ENCODE measurements at places on chromosomes 7 and 10.

DNA sequence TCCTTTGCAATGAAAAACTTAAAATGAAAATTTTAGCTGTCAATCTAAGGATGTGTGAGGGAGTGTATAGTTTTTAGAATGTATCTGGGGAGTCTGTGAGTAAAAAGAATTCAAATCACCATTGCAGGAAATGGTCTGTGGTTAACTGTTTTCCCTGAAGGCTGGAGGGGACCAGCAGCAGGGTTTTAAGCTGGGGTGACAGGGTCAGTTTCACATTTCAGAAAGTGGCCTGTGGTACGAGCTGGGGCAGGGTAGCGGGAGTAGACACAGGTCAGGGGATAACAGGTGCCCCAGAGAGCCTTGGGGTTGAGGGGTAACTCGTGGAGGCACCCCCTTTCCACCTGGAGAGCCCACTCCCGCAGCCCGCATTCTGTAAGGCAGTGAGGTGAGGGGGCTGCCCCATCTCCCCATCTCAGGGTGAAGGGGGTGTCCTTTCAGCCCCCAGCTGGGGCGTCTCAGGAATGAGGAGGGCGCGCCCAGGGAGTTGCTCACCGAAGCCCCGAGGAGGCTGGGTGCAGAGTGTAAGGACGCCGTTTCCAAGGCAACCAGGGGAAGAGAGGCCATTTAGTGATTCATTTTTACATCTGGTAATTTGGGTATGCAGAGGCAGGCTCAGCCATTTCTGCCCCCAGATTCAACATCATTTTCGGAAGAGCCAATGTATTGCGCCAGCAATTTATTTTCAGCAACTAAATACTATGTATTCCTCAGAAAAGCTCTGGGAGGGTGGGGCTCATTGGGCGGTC, 168.9 kb downstream of the SLIT1 start:
- DNase-seq: no peak

- no peak for DNase-seq
Measured at GRCh38 chr7:53800746-53801145, 741.4 kb upstream of the VSTM2A start.

DNA sequence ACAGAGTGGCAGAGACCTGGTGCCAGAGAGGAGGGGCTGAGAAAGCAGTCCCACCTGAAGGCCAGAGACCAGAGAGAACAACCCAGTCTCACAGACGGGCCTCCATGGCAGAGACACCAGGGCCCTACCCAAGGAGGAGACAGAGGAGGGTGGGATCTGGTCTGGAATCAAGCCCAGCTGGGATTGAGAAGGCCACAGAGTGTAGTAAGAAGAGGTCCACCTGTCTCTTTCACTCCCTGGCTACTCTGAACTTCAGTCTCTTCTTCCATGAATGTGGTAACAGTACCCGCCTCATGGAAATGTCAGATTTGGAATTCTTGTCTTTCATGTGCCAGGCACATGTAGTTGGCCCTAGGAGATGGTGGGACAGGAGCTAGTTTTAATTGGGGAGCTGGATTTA, 55.6 kb downstream of the CLIP2 start:
- DNase-seq: no peak

DNA sequence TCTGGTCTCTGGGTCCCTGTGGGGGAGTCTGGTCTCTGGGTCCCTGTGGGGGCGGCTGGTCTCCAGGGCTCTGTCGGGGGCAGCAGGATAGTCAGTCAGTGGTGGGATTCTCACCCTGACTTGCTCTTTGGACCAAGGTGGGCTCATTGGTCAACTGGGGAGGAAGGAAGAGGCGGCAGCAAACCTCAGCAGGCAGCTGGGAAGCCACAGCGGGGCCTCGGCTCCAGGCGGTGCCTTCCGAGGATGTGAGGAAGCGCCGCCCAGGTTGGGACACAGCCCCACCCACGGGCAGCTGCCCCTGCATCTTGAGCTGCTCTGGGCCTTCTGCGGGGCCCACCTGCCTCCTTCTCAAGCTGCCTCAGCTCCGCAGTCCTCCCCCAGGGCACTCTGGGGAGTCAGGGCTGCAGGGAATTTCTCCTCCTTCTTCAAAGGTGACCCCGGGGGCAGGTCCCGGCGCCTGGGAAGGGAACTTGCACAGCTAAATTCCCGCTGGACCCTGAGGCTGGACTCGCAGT, 20.4 kb upstream of the KNDC1 start:
- no peak for DNase-seq

GRCh38 chr7:151798851-151799448, 78.0 kb downstream of the PRKAG2 start:
- DNase-seq: no peak

GRCh38 chr7:155953501-155953778, 141.2 kb upstream of the SHH start:
- DNase-seq: no peak

DNA sequence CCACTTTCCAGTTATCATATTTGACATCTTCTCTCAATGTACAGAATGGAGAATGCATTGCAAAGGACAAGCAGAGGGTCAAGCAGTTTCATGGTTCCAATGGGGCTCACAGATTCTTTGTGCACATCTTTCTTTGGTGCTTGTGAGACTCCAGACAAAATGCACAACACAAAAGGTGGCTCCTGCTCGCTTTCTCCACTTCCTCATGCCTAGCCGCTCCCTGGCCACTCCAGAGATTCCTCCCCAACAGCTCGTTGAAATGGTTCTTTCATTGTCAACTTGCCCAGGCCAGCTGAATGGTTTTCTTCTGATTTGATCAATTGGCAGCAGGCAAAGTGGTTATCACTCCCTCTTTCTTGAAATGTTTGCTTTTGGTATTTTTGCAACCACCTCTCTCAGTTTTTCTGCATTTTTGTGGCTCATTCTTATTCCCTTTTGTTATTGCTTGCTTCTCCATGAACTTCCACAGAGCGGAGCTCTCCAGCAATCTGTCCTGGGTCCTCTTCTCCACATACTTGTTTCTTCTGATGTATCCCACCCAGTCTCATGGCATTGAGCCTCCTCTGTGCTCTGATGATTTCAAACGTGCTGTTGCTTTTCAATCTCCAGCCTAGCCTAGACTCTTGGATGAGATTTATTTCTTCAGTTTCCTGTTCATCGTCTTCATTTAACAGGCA, 507.8 kb upstream of the MKI67 start:
- no peak for DNase-seq

DNA sequence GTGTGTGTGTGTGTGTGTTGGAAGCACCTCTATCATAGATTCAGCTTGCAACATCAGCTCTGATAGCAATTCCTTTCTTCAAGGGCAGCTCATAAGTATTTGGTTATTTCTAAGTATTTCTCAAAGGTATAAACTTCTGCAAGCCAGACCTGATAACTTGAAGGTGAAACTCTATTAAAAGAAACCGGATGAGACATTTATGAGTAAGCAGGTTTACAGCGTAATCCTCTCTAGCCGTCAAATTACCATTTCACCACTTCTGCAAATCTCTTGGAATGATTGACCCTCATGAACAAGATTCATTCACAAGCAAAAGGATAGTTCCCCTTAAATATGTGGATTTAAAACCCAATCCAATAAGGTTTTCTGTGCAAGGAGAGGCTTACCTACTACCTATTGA, 23.1 kb downstream of the PDE1C start:
- DNase-seq: no peak

DNA sequence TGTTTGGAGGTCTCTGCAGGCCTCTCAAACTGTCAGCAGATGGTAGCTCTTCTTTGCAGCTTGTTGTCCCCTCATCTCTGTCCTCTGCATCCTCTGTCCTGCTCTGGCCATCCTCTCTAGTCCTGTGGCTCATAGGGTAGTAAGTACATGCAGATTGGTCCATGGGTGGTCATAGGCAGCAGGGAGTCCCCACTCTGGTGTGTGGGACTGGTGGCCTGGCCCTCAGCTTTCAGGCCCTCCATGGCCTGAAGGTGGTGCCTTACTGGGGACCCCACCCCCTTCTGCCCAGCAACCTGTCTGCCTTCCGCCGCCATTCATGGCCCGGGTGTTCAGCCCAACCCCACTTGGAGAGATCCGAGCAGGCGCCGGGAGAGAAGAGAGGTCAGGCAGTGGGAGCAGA, 12.8 kb upstream of the TCTN3 start:
- no peak for DNase-seq

GRCh38 chr10:80908611-80909010, 370.9 kb downstream of the SH2D4B start:
- no peak for DNase-seq

DNA sequence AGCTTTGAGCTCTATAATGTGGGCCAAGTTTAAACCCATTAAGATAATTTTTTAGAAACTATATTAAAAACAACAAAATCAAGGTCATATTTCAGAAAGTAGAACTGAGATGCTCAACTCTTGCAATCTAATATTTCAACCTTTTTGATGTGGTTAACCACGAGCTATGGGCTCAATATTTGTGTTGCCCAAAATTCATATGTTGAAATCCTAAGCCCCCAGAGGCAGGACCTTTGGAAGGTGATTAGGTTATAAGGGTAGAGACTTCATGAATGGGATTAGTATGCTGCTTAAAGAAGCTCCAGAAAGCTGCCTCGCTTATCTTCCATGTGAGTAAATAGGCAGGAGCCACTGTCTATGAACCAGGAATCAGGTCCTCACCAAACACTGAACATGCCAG, 284.4 kb downstream of the CRPPA start:
- no peak for DNase-seq

DNA sequence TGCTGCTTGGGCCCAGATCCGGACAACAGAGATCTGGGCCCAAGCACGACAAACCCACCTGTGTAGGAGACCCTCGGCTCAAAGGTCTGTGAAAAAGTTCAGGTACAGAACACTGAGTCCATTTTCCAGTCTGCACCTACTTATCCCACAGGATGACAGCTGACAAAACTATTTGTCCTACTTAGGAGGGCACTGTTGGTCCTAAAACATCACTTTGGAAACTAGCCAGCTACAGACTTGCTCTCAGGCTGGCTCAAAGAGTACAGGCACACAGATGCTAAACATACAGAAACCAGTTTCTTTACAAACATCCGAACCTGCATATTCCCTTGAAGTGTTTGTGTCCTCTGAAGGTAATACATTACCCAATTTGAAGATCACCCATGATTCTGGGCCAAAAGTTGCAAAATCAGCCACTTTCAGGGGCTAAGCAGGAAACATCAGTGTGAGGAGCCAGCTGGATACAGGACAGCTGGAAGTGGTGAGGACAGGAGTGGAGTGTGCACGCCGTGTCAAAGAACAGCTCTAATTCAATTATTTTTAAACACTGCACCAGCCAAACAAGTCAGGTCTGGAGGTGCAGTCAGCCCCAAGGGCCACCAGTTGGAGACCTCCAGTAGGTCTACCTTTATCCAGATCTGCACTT, 88.5 kb downstream of the NOC3L start:
- no peak for DNase-seq

GRCh38 chr7:90119178-90119971, 34.9 kb upstream of the STEAP1 start:
- no peak for DNase-seq

DNA sequence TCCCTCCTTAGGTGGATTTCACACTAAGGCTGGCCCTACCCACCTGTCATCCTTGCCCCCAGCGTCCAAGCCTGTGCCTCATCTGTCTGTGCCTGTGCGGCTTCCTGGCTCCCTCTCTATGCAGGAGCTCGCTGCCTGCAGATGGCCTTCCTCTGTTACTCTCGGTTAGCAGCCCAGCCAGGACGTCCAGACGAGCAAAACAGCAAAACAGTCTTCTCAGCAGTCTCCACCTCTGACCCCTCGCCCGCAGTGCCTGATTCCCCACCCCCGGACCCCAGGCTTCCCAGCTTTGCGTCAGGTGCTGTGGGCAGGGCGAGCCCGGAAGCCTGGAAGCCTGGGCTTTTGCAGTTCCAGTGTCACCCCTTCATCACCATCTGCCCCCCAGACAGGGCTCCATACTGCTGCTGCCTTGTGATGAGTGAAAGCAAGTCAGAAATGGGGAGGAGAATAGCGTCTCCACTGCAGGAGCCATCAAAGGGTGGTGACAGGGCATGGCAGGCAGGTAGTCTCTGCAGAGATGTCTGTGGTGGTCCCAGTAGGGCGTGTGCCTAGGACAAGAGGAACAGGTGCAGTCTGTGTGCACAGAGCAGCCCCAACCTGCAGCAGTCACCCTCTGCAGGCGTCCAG, 88.5 kb downstream of the ADCY1 start:
- no peak for DNase-seq

DNA sequence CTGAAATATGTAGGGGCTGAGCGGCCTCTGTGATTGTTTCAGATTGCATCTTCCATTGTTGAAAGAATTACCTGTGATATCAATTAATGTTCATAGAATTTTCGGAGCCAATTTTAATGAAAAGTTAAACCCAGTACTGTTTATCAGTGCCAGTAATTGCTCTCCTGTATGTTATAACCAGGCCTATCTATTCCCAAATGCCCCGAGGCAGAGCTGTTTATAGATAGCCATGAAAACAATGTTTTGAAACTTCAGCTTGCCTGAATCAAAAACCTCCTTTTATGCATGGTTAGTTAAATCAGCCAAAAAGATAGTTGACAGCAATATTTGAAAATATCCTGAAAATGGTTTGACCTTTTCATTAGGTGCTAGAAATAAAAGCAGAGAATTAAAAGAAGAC, 50.1 kb upstream of the HDAC9 start:
- DNase-seq: no peak

- no peak for DNase-seq
Measured at GRCh38 chr7:7201578-7202374, 19.4 kb downstream of the C1GALT1 start.

- no peak for DNase-seq
Measured at GRCh38 chr7:27510541-27510940, 152.1 kb downstream of the HIBADH start.

- no peak for DNase-seq
Measured at GRCh38 chr7:85185424-85186082, 1.3 kb downstream of the SEMA3D start.
